ENCODE measurements at places on chromosomes 5 and 9.

GRCh38 chr9:112548836-112549595 is 62.4 kb downstream of the KIAA1958 start:
- DNase-seq, result no peak

- DNase-seq, result no peak
Measured at GRCh38 chr9:76644171-76644570, 120.1 kb upstream of the PCA3 start.

GRCh38 chr5:168727547-168727946 is 148.4 kb upstream of the PANK3 start:
- DNase-seq, result no peak

DNA sequence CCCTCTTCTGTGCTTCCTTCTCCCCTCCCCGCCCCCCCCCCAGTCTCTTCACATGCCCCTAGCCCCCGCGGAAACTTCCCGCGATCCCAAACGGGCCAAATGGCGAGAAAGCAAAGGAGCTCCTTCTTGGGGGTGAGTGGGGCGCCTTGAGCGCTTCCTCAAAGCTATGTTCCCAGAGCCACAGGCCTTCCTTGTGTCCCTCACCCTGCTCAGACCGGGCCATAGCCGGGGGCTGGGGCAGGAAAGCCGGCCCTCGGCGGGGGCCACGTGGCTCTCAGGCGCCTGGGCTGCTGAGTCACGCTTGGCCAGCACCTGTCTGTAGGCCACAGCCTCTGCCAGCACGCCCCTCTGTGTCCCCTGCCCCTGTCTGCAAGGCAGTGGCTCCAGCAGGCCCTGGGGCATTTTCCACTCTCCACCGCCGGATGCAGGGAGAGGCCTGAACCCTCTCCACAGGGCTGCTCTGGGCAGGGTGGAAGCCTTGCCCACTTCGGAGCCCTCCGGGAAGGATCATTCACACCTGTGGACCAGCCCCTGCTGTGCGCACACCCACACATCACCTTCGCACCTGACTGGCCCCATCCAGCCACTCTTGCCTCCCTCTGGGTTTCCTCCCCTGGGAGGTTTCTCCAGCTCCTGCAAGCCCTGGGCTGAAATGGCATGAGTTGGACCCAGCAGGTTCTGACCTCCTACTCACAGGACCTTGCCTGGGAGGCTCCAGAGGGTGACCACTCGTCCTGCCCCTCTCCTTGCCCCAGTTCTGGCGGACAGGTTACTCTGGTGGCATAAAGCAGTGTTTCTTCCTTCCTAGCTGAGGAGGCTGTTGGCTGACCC is 1.2 kb upstream of the SQSTM1 start:
- DNase-seq, result peak; percentile 74

DNA sequence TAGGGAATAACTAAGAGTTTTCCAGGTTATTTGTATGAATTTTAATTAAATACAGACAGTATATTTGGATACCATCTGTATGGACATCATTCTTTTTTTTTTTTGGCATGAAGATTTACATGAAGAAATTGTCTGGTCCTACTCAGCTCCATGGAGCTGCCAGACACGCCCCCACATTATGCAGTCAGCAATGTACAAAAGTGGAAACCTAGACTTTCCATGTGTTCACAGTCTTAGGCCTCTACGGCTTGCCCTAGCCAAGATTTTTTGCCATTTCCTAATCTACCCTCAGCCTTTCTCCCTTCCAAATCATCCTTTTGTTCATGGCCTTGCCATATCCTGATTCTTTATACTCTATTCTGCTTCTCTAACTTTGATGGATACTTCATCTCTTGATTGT is 207.1 kb downstream of the SGCD start:
- DNase-seq, result peak; percentile 21

GRCh38 chr9:86285261-86285660 is 2.9 kb upstream of the ISCA1 start:
- no peak for DNase-seq

- DNase-seq, result no peak
Measured at GRCh38 chr9:134233022-134233421, 68.7 kb upstream of the RNU6ATAC start.

DNA sequence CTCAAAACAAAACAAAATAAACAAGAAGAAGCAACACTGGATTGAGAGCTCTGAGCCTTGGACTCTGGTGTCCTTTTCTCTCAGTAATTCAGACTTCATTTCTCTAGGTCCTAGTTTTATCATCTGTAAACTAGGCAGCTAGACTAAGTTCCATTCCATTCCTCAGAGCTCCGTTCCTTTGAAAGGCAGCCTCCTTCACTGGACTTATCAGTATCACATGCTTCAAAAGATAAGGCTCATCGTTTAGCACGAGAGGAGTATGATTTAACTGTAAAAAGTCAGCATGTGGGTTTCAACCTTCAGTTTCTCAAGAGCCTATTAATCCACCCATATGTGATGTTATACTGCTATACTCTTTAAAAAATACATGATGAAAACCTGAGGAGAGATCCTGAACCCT is 1.6 kb downstream of the ATP10B start:
- no peak for DNase-seq

DNA sequence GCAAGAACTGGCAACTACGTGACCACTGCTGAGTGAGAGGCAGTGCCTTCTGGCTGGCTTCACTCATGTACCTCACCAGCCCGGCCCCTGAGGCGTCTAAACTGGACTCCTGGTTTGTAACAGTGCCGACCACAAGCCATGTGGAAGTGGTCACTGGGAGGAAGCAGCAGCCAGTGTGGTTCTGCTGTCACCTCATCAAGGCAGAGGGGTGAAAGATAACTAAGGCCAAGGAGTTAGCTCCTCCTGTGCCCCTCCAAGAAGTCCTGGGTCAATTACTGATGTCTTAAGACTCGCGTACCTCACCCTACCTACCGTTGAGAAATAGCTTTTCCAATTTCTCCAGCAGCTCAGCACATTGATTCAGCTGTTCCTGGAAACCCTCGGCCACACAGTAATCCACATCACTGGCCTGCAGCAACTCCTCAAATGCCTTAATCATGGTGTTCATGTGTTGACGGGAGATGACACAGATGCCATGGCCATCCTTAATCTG is 142.9 kb downstream of the CDK5RAP2 start:
- no peak for DNase-seq

- no peak for DNase-seq
Measured at GRCh38 chr9:84671586-84672521, 2.3 kb downstream of the NTRK2 start.

- DNase-seq, result no peak
Measured at GRCh38 chr5:143217804-143218160, 185.7 kb downstream of the NR3C1 start.

DNA sequence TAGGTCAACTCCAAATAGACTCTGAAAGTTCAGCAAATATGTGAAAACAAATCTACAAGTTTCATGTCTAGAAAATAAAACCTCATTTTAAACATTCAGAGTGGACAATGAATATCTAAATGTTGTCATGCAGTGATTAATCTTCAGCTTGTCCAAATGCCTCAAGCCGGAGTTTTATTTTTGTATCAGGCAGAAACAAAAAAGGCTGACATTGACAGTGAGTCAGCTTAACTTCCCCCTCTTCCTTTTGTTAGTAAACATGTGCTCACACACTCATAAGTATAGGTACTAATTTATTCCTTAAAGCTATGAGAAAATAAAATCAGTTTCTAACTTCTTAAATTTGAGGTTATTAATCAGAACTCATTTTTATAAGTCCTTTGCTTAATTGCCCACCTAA is 467.9 kb upstream of the DAB2 start:
- peak; percentile 10 for DNase-seq

DNA sequence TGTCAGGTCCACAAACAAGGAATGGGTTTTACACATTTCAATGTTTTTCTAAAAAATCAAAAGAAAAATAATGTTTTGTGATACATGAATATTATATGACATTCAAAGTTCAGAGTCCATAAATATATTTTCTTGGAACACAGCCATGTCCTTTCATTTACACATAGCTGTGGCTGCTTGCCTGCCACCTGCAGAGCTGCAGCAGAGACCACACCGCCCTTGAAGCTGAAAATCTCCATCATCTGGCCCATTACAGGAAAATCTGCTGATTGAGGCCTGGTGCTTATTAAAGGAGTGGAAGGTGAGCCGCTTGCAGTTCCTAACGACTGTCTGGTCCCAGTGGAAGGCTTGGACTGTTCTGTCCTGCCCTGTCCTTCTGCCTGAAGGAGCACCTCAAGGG is 232.6 kb upstream of the ADAMTS16 start:
- no peak for DNase-seq

DNA sequence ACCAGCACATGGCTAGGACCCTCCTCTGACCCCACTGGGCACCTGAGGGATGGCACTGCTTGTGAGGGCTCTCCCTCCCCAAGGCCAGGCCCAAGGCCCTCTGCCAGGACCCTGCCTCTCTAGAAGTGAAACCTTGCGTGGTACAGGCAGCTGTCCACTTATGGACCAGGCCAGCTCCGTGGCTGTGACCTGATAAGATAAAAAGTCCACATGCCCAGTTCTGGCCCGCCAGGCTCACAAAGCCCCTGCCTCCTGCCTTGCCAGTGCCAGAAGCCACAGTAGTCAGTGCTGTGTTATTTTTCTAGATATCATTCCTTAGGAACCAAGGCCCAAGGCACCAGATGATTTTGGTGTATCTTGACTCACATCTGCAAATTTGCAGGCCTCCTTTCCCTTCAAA is 14.0 kb upstream of the SPATA31E1 start:
- no peak for DNase-seq

DNA sequence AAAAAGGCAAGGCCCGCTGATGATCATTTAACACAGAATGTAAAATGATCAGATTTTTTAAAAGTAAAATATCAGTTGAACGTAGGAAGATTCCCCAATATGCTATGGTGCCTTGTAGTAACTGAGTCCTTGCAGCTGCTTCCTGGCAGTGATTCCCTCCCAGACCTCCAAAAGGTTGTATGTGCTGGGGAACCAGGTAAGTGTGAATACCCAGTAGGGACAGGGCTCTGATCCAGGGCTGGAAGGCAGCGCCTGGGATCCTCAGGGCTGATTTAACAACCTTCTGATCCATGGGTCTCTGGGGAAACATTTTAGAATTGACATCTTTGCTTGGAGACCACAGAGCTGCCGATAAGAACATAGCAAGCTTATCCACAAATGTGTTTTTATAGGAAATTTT is 76.7 kb upstream of the IL6ST start:
- no peak for DNase-seq

GRCh38 chr5:150073677-150074076 is 12.7 kb downstream of the CSF1R start:
- DNase-seq, result no peak

- no peak for DNase-seq
Measured at GRCh38 chr5:148535190-148535589, 119.1 kb downstream of the HTR4 start.

DNA sequence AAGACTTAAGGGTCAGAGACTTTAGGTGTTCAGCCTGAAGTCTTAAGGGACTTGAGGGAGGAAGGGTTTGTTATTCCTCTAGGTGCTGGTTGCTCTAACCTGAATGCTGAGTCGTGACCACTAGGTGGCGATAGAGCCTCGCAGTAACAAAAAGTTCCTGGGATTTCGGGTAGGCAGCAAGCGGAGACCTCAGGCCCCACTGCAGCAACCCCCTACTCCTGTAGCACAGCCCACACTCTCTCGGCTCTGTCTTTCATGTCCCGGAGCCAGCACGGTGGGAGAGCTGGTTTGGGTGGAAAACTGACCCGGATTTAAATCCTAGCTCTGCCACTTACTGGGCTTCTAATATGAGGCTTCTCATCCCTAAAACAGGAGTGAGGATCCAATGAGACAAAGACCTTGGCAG is 100.3 kb upstream of the PANK3 start:
- DNase-seq, result peak; percentile 83

- no peak for DNase-seq
Measured at GRCh38 chr5:174943785-174944184, 219.4 kb downstream of the MSX2 start.

DNA sequence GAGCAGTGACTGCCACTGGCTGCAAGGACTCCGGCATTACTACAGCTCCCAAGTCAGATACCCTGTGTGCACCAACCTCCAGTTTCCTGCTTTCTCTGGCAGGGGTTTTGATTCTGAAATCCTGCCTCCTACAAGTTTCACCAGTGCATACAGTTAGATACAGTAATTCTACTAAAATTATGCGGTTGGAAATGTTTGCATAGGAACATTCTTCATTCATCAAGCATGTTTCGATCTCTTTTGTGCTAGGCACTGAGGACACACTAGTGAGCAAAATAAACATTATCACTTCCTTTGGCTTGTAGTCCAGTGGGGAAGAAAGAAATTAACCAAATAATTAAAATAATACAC is 152.2 kb downstream of the TMEM167A start:
- no peak for DNase-seq

- DNase-seq, result no peak
Measured at GRCh38 chr9:110538647-110539041, 40.9 kb downstream of the SVEP1 start.

- DNase-seq, result peak; percentile 52
Measured at GRCh38 chr9:91427873-91428272, 4.2 kb upstream of the NFIL3 start.

DNA sequence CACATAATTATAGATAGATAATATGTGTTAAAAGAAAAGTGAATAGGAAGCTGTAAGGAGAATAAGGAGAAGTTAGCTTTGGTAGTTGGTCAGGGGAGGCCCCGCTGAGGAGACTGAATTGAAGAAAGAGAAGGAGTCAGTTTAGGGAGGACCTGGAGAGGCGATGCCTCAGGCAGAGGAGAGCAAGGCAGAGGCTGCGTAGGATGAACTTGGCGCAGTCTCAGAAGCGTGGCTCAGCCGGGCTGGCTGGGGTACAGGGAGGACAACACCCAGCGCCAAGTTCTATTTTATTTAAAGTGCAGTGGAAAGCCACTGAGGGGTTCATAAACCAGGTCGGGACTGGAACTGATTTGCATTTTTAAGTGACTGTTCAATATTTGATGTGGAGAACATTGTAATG is 68.5 kb downstream of the PTCD2 start:
- DNase-seq, result no peak

GRCh38 chr5:132466433-132467286 is 23.9 kb downstream of the IRF1 start:
- DNase-seq, result no peak

GRCh38 chr9:114069476-114070187 is 8.5 kb downstream of the AMBP start:
- DNase-seq, result no peak

DNA sequence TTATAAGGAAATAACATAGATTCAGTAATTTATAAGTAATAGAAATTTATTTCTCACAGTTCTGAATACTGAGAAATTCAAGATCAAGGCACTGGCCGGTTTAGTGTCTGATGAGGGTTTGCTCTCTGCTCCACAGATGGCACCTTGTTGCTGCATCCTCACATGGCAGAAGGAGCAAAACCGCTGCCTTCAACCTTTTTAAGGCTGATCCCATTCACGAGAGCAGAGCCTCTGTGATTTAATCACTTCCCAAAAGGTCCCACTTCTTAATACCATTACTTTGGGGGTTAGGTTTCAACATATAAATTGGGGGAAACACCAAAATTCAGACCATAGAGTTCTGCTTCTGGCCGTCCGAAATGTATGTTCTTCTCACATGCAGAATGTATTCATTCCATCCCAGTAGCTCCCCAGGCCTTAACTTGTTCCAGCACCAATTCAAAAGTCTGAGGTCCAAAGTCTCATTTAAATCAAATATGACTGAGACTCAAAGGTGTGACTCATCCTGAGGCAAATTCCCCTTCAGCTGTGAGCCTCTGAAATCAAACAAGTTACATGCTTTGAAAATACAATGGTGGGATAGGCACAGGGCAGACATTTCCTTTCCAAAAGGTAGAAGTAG is 30.6 kb downstream of the BAAT start:
- DNase-seq, result no peak
